Activated T-helper 2 cell treated with anti-CD3 and anti-CD28 coated beads, Interferon-gamma antibody, Interleukin-2, Interleukin-4, amounts not matched to agents 10 μg/mL and 5 μg/mL and 100 μg/mL, durations not matched to agents 14 hours and 24 hours and 36 hours (primary cell): ENCODE measurements at places on chromosomes 2 and 18. TPM values are rescaled to one million over a fixed set of nuclear protein-coding genes. Genes with fewer than 3 reads are reported as not detected.

- DNase-seq = no peak
Observed at GRCh38 chr2:55010915-55011314, 39.3 kb downstream of the RTN4 start.

DNA sequence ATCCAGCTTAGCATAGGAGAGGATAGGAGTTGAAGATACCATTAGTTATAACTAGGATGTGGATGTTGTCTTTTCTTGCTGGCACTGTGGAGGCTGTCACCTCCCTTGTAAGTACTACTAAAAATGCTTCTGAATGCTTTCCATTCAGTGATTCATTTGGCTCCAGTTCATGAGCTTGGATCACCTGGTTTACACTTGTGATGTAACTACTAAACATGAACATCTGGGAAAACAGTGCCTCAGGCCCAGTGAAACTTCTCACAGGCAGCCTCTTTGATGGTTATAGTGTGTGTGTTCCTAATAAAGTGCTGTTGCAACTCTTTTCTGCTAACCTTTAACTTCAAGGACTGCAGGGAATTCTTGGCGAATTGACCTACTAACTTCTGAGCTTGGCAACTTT, 13.0 kb upstream of the SLC9A2 start:
- DNase-seq = no peak

GRCh38 chr2:24015562-24016375, 5.9 kb downstream of the MFSD2B start:
- DNase-seq = no peak

DNA sequence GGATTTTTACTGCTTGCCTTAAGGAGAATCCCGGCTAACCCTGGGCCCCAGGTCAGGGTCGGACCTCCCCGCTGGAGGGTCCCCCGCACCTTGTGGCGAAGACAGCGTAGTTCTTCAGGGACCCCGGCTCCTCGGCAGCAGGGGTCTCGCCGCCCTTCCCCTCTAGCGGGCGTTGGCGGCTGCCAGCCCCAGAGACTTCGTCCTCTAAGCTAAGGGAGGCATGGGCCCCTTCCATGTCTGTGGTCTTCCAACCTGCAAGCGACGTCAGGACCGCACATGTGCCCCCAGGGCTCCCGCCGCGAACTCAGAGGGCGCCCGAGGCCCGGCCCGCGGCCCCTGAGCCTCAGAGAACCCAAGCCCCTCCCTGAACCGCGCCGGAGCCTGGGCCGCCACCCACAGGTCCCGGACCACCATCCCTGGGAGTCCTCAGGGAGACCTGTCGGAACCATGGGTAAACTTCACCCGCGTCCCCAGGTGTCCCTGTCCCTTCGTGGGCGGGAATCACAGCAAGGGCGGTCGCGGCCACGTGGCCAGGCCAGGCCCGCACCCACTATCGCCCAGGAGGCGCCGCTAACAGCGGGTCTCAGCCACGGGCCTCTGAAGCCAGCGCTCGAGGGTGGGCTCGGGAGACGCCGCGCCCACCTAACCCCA, 562 bp downstream of the ANKMY1 start:
- no peak for DNase-seq

Gene CPS1
- 1.2 and 1.4 TPM in 2 replicates for total RNA-seq
